Hepatic stellate cell (primary cell): ENCODE measurements at places on chromosomes 6 and 20.

GRCh38 chr20:43922614-43923013 lies 8.0 kb downstream of the TOX2 start:
- DNase-seq: no peak

GRCh38 chr6:143647191-143647590 lies 30.6 kb upstream of the PHACTR2 start:
- DNase-seq: no peak

- DNase-seq: no peak
Observed at GRCh38 chr6:144809120-144809519, 524.0 kb downstream of the UTRN start.

DNA sequence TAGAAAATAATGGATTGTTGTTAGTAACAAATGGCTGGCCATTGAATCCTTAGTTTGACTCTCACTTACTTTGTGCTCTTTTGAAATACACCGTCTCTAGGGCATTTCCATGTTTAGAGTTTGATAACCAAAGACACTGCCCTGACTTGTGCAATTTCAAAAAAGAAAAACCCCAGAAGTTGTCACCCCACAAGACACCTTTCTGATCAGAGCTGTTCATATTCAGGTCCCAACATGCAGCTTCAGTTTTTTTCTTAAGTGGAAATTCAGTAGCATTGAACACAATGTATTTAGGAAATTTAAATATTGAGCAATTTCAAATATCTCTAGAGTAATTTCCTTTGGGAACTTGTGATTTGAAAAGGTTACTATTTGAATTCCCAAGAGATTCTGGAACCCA lies 19.4 kb downstream of the CRYBG1 start:
- no peak for DNase-seq

- DNase-seq: no peak
Observed at GRCh38 chr6:152734630-152735029, 16.0 kb upstream of the VIP start.

DNA sequence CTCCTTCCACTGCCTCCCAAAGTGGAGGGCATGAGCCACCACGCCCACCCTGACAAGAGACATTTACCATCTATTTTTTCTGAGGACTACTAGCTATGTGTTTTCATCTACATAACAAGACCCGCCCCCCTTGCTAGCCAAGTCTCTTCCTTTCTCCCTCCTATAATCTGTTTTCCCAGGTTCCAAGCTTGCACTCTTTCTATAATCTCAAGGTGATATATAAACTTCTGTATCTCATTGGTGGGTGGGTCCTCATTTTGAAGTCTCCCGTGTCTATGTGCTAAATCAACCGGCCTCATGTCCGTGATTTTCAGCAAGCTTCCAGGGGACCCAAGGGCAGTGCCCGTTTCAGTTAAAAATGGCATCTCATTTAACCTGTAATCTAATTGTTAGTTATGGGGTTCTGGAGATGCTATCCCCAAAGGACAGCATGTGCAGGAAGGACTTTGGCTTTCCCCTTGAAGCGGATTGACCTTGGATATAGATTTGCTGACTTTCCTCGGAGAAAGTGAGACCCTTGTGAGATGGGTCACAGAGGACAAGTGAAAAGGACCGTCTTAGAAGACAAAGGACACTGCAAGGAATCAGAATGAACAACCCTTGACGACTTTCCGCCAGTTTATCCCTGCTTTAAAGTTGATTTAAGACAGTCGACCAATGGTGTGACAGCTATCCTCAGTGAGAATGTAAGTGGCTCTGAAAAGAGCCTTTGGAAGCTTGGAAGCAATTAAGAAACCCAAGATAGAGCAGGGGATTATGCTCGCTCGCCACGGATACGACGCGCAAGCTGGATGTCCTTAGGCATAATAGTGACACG lies 22.4 kb downstream of the OR2B2 start:
- no peak for DNase-seq

GRCh38 chr20:52913650-52914387 lies 58.3 kb upstream of the TSHZ2 start:
- DNase-seq: no peak
